A549 (cell line): ENCODE measurements at places on chromosomes 4 and X.
A peak's percentile ranks its signal among the peaks of the same experiment; 100 is the strongest.

DNA sequence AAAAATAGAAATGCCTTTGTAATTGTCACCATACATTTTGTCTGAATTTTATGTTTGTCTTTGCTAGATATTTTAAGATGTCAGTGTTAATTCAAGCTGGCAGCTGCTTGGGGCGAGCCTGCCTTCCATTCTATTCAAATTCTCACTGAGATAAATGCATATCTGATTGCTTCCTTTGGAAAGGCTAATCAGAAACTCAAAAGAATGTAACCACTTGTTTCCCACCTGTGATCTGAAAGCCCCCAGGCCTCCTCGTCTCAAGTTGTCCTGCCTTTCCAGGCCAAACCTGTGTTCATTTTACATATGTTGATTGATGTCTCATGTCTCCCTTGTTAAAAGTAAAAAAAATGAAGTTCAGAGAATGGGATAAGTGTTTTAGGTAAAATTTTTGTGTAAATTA, 318.7 kb upstream of the TECRL start:
- DNase-seq: no peak

- DNase-seq: no peak
Observed at GRCh38 chr4:72484981-72485380, 84.0 kb downstream of the ADAMTS3 start.

DNA sequence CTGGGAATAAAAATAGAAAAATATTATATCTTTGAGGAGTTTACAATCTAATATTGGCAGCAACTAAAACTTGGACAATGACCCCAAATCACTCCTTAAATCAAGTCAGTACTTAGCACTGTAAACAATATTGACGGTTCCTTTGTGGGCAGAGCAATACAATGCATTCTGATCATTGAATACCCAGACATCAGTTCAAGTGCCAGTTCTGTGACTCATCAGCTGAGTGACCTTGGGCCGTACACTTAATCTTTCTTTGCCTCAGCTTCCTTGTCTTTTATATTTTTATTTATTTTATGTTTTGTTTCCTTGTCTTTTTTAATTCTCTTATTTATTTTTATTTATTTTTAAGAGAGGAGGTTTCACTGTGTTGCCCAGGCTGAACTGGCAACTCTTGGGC, 112.2 kb upstream of the ANXA3 start:
- DNase-seq: peak; percentile 26

GRCh38 chr4:73869130-73870055, at the start of gene CXCL1:
TSS of gene CXCL1 (plus strand) at chr4:73869393. CDS start at chr4:73869471, 78 bp downstream.
- DNase-seq: peak; percentile 37

- DNase-seq: no peak
Observed at GRCh38 chr4:113614414-113614813, 147.1 kb downstream of the CAMK2D start.

DNA sequence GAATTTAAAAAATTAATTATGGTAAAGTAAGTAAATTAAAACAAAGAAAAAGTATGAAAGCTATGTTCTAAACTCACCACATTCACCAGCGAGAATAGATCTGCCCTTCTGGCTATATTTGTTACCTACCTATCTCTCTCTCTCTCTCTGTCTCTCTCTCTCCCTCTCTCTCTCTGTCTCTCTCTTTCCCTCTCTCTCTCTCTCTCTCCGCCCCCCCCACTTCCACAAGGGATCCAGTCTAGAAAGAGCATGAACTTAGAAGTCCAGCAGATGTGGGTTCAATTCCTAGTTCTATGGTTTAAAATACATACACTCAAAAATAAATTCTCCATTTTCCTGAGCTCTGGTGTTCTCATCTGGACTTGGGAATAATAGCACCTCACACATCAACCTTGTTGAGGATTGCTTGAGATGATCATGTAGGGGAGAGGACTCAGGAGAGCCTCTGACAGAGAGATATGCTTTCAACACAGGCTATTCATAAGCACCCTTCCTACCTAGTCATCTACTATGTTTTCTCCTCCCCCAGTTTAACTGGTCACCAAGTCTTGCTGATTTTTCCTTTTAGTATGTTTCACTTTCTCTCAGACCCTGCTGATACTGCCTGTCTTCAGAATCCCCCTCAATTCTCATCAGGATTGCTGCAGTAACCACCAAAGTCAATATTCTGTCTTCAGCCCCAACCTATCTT, 64.7 kb downstream of the SLC7A11 start:
- DNase-seq: no peak

GRCh38 chr4:169307576-169307975, 36.8 kb upstream of the SH3RF1 start:
- no peak for DNase-seq

- DNase-seq: no peak
Observed at GRCh38 chrX:44747317-44747716, 96.5 kb upstream of the DUSP21 start.

DNA sequence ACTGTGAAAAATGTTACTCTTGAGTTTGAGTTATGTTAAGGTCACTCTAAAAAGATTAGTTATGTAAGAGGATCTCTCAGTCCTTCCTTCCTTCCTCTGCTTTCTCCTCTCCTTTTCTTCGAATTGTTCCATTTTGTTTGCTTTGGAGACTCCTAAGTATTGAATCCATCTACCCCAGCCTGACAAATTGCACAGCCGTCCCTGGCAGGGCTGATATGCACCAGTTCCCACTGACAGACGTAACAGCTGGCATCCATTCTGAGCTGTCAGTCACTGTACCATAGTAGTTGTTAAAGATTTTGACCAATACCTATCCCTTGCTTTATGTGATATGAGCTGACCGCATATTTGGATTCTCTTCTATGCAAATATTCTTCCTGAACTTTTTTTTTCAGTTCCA, 210.7 kb upstream of the IGFBP7 start:
- DNase-seq: no peak

DNA sequence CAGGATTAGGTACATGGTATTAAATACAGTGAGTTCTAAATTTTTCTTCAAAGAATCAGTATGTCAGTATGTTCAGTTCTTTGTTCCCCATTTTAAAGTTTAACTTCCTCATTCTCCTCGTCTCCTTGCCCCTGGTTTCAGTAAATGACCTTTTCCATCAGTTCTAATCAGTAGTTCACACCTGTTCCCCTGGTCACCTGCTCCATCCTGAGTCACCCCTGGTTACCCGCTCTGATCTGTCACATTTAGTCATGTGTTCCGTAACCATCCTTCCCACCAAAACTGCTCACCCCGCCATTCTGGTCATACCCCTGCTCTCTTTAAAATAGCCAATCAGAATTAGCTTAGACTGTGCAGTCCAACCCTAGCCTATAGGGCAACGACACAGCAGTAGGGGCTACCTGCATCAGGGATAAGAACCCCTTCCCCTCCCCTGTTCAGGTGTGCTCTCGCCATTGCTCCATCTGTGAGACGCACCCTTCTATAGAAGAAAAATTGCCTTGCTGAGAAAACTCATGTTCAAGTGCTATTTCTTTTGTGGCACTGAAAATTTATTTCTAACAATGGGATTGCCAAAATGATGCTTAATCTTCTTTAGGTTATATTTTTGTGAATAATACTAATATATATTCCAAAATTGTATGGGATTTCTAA, 181.3 kb downstream of the OR13H1 start:
- no peak for DNase-seq

GRCh38 chr4:100190643-100191600, 654 bp upstream of the DDIT4L start:
- no peak for DNase-seq

GRCh38 chr4:102546635-102547034, 45.5 kb downstream of the NFKB1 start:
- no peak for DNase-seq

DNA sequence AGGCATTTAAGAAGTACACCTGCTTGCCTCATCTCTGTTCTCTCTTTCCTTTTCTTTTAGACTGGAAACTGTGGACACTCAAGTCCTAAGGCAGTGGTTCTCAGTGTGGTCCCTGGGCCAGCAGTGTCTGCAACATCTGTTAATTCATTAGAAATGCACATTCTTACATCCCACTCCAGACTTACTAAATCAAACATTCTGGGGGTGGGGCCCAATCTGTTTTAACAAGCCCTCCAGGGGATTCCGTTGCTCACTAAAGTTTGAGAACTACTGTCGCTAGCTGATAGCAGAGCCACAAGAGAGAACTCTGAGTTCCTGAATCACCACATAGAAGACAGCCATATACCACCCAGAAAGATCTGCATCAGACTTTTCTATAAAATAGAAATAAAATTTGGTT, 430.6 kb downstream of the BCOR start:
- no peak for DNase-seq
